ENCODE measurements at places on chromosomes 1 and 21. TPM values are rescaled to one million over a fixed set of nuclear protein-coding genes. Genes with fewer than 3 reads are reported as not detected.

Gene TIE1
- total RNA-seq = 0.20 TPM

Gene RLF
- total RNA-seq = 4.0 TPM

Gene S1PR1
- not detected for total RNA-seq

Gene ADAMTS1
- 172 TPM for total RNA-seq

Gene KLHDC7A
- total RNA-seq = 0.95 TPM

Gene SLC44A5
- total RNA-seq = not detected

Gene SLC9C2
- total RNA-seq = not detected

Gene SRGAP2
- total RNA-seq = 25.1 TPM

Gene RAB42
- total RNA-seq = 14.1 TPM

Gene FHAD1
- total RNA-seq = 0.33 TPM

Gene SPAG17
- total RNA-seq = 0.25 TPM

Gene STIL
- total RNA-seq = 14.2 TPM

Gene LGR6
- not detected for total RNA-seq

Gene TFF2
- not detected for total RNA-seq

Gene C1orf210
- not detected for total RNA-seq

Gene PLEKHA6
- not detected for total RNA-seq

Gene LRRC53
- total RNA-seq = not detected

Gene SHISAL2A
- not detected for total RNA-seq

Gene STXBP3
- 20.9 TPM for total RNA-seq

Gene LCE3D
- total RNA-seq = not detected

Gene CACNA1E
- total RNA-seq = not detected

Gene RHEX
- total RNA-seq = not detected

Gene MYOG
- not detected for total RNA-seq

Gene LRRC7
- total RNA-seq = not detected

Gene MPZ
- 0.07 TPM for total RNA-seq

Gene TNNT2
- total RNA-seq = not detected

Gene FABP3
- 18.5 TPM for total RNA-seq

Gene CTSK
- total RNA-seq = 0.92 TPM

Gene FAM163A
- total RNA-seq = not detected

Gene HFM1
- total RNA-seq = not detected

Gene FAM131C
- total RNA-seq = 0.15 TPM

Gene OR6N1
- not detected for total RNA-seq

Gene STPG1
- 7.2 TPM for total RNA-seq

Gene SNX7
- 120 TPM for total RNA-seq

Gene RGS8
- not detected for total RNA-seq

Gene KLF17
- not detected for total RNA-seq

Gene GUCA2B
- total RNA-seq = not detected

Gene TNFSF4
- total RNA-seq = not detected

Gene GPR25
- not detected for total RNA-seq

Gene THEM4
- total RNA-seq = 22.9 TPM

Gene SPOCD1
- total RNA-seq = 27.6 TPM

Gene CD5L
- not detected for total RNA-seq

Gene TLCD4
- total RNA-seq = 2.9 TPM

Gene SLAMF6
- not detected for total RNA-seq

Gene VASH2
- not detected for total RNA-seq

Gene CD1B
- not detected for total RNA-seq

Gene BPNT1
- total RNA-seq = 42.0 TPM

Gene PBX1
- 0.36 TPM for total RNA-seq
